HFFc6 (cell line): ENCODE measurements at places on chromosomes 3 and 15. TPM values are rescaled to one million over a fixed set of nuclear protein-coding genes. Genes with fewer than 3 reads are reported as not detected.
A peak's percentile ranks its signal among the peaks of the same experiment; 100 is the strongest.

DNA sequence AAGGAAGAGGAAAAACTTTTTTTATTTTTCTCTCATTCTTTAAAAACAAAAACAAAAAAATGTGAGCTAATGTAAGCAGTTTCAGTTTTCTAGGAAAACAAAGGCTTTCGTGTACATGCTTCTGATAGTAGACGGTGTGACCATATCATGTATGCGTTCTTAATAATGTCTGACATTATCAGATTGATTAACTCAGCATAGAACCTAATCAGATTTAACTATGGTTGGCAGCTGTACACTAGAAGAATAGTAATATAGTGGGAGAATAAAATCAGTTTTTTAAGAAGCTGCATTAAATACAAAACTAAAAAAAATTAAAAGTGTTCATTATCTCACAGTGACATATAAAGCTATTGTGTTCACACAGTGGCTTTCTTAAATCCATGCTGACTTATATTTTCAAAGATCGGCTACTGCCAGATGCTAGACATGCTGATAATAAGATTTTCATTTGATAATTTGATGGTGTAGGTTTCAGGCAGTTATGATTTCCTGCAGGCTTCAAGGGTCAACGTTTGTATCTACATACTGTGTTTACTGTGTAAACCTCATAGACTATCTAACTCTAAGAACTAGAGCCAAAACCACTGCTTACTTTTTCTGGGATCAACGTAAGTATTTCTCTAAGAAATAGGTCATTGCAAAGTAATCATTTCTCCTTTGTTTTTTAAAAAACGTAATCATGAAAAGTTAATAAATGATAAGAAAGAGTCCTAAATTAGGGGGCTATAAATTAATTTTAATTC, 74.0 kb downstream of the UBE2E2 start:
- no peak for DNase-seq
- no peaks in the 10 kb centered on the region for H3K27me3 ChIP-seq
- H3K4me1 ChIP-seq: peaks cover 23% of the 10 kb centered on the region

The FBXL22 gene
- total RNA-seq: 0.24 to 0.89 TPM (median 0.41 TPM) in 3 replicates

The SLC22A13 gene
- 0.30 to 0.35 TPM (median 0.35 TPM) in 3 replicates for total RNA-seq

- no peak overlapping the region for H3K27ac ChIP-seq
- no peaks in the 10 kb centered on the region for H3K36me3 ChIP-seq
- H3K4me1 ChIP-seq: no peaks in the 10 kb centered on the region
Measured at GRCh38 chr15:77773903-77774302, 141.2 kb upstream of the LINGO1 start.

The SKOR1 gene
- total RNA-seq: 0.05 to 0.08 TPM in 2 of 3 replicates, not detected in the other

The TBC1D21 gene
- total RNA-seq: not detected in 2 replicates

DNA sequence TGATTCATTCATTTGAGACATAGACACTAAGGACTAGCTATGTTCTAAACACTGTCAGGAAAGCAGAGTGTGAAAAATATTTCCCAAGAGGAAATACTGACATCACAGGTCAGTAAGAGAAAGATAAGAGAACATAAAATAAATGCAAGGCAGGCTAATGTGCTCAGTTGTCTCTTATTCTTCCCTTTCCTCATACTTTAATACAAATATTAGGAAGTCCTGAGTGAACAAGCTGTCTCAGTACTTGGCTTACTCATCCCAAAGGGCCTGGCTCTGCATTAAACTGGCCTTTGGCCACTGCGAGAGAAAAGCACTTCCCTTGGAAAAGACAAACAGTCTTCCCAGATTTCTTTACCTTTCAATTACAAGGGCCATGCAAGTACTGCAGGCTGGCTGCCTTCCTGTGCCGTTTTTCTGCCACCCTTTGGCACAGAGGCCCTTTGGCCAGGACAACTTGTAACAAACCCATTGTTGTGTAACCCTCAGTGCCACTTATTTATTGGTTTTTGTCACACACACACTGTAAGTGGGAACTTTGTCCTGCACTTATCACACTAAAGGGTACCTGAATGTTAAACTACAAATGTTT, 31.7 kb downstream of the EDC3 start:
- no peaks in the 10 kb centered on the region; the same call in 1 of the 2 replicates for H3K36me3 ChIP-seq
- DNase-seq: peak; percentile 45
- H3K27ac ChIP-seq: peak overlapping the region; percentile 73
- no peaks in the 10 kb centered on the region for H3K27me3 ChIP-seq
- no peak overlapping the region for H3K4me3 ChIP-seq
- H3K4me1 ChIP-seq: peaks cover 22% of the 10 kb centered on the region

- H3K27me3 ChIP-seq: no peaks in the 10 kb centered on the region; the same call in none of the 2 replicates
- peaks cover 13% of the 10 kb centered on the region for H3K36me3 ChIP-seq
- DNase-seq: peak; percentile 67
- H3K27ac ChIP-seq: peak overlapping the region; percentile 63
- H3K4me3 ChIP-seq: peak overlapping the region; percentile 63
- peaks cover 34% of the 10 kb centered on the region for H3K4me1 ChIP-seq
Measured at GRCh38 chr3:58434990-58435389, 1.4 kb upstream of the PDHB start.

DNA sequence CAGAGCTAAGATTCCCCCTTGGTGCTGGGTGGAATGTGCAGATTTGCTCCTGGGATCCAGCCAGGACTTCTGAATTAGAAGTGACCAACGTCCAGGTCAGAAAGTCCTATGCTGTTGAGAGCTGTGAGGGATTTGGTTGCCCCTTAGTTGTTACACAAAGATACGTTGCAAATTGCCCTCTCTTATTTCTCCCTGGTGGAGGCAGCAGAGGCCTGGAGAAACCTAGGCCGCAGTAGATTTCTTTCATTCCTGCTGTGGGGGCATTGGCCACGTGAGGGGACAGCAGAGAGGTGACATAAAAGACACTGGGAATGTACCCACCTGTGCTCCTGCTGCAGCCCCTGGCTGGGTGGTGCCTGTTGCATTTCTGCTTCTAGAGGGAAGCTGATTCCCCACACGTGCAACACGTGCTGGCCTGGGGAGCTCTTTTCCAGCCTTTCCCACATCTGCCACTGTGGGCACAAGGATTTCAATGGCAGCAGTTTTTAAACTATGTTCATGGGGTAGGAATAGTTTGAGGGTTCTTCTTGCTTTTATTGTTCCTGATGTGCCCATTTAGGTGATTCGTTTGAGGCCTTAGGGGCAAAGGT, 65.7 kb downstream of the SYNM start:
- peaks cover 14% of the 10 kb centered on the region for H3K36me3 ChIP-seq
- H3K27ac ChIP-seq: peak overlapping the region; percentile 90
- no peak overlapping the region for H3K4me3 ChIP-seq

DNA sequence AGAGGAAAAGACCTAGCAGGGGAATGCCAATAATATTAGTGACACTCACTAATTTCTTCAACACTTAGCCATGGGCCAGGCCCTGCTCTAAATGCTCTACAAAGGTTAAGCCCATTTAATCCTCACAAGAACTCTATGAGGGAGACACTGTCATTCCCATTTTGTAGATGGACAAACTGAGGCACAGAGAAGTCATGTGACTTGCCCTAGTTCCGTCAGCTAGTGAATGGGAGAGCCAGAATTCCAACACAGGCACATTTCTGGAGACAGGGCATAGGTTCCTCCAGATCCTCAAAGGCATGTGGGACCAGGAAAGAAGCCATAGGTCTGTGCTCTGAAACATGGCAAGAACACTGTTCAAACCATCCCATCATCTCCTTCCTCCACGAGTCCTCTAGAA, 31.5 kb downstream of the LOXL1 start:
- peak overlapping the region; percentile 87 for H3K27ac ChIP-seq
- no peak for DNase-seq
- H3K4me1 ChIP-seq: peaks cover 59% of the 10 kb centered on the region
- H3K4me3 ChIP-seq: peak overlapping the region; percentile 26; the same call in 1 of the 2 replicates

The RLBP1 gene
- not detected in 3 replicates for total RNA-seq

DNA sequence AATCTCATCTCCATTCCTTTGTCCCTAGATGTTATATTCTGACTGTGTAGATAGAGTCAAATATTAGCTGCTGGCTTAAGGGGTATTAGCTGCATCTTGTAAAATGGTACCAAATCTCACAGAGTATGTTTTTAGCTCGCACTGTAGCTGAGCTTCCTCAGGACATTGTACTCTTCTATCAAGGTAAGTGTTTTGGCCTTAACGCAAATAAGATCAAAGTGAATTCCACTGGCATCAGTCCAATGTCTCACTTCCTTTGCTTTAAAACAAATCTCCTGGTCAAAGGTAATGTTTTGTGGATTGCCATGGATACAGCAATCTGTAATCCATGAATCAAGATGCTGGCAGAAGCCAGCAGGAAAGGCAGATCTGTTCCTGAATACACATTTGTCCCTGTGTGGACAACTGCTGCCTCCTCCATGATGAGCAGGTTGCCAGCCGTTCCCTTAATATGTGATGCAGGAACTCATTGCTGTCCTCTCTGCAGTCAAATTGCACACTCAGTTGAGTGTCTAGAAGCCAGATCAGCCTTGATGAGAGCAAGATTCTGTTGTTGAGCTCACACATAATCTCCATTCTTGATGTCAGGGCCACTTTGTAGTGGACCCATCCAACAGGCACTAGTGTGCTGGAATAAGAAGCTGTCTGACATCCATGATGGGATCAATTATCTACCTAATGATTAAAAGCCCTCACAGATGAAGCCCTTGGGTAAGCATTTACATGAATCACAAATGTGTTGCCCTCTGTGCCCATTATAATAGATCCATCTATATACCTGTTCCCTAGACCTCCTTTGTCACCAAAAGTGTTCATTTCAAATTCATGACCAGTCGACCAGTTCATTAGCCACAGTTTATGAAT, 96.6 kb upstream of the AGTR1 start:
- no peak overlapping the region for H3K27ac ChIP-seq
- no peak overlapping the region for H3K4me3 ChIP-seq
- no peaks in the 10 kb centered on the region for H3K27me3 ChIP-seq
- peaks cover 10% of the 10 kb centered on the region; the same call in 1 of the 2 replicates for H3K4me1 ChIP-seq

DNA sequence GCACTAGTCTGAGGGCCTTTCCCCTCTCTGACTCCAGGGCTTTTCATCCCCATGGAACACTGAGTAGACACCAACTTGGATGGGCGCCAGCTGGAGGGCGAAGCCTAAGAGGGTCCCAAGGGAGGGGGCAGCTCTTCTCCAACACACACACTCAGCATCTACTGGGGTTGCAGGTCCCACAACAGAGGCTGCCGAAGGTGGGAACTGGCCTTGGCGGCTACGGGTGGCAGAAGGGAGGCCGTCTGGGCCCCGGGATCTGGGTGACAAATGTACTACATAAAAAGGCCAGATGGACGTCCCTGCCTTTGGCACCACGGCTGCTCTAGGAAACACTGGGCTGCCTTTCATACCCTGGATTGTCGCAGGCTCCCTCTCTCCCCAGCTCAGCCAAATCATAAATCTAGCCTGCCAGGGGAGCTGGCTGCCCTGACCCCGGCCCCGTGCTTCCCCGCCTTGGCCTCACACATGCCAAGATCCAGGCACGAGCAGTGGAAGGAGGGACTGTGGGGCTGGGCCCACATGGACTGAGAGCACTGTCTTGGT, 31.5 kb downstream of the SEMA5B start:
- peaks cover 66% of the 10 kb centered on the region for H3K27me3 ChIP-seq
- no peaks in the 10 kb centered on the region for H3K36me3 ChIP-seq
- no peak overlapping the region for H3K27ac ChIP-seq
- no peak overlapping the region for H3K4me3 ChIP-seq
- DNase-seq: no peak
- H3K4me1 ChIP-seq: no peaks in the 10 kb centered on the region

DNA sequence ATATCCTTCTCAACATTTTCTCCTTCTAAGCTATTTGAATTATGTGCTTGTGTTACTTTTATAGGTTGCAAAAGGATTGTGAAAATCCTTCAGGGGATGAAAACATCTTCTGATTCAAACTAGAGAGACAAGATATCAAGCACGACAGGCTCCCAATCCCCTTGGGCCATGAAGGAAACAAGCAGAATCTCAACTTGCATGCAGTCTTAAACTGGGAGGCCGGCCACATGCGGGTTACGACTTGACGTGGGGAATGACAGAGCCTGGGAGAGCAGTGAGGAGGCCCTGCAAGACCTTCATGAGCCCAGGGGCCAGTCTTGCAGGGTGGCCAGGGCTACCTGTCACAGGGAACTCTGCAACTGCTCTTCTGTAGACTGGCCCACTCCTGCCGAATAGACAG, 94.4 kb downstream of the SCN11A start:
- no peak overlapping the region for H3K4me3 ChIP-seq
- no peak overlapping the region for H3K27ac ChIP-seq
- H3K27me3 ChIP-seq: peaks cover 7% of the 10 kb centered on the region; the same call in 1 of the 2 replicates
- no peaks in the 10 kb centered on the region for H3K4me1 ChIP-seq
- DNase-seq: no peak

- DNase-seq: peak; percentile 50
- no peaks in the 10 kb centered on the region; the same call in 1 of the 2 replicates for H3K36me3 ChIP-seq
- no peaks in the 10 kb centered on the region for H3K4me1 ChIP-seq
- H3K4me3 ChIP-seq: no peak overlapping the region
- H3K27me3 ChIP-seq: peaks cover 2% of the 10 kb centered on the region; the same call in 1 of the 2 replicates
Measured at GRCh38 chr3:172808969-172809546, 58.5 kb downstream of the ECT2 start.

GRCh38 chr3:125220183-125220582, 7.6 kb upstream of the SLC12A8 start:
- H3K4me1 ChIP-seq: peaks cover 13% of the 10 kb centered on the region
- H3K27me3 ChIP-seq: no peaks in the 10 kb centered on the region; the same call in 1 of the 2 replicates
- H3K36me3 ChIP-seq: no peaks in the 10 kb centered on the region
- no peak overlapping the region for H3K4me3 ChIP-seq
- H3K27ac ChIP-seq: no peak overlapping the region

- DNase-seq: no peak
- no peaks in the 10 kb centered on the region for H3K4me1 ChIP-seq
- no peak overlapping the region for H3K27ac ChIP-seq
- no peaks in the 10 kb centered on the region for H3K36me3 ChIP-seq
- no peak overlapping the region for H3K4me3 ChIP-seq
- H3K27me3 ChIP-seq: peaks cover 13% of the 10 kb centered on the region
Measured at GRCh38 chr3:115758076-115758763, 134.9 kb downstream of the GAP43 start.

The CHCHD4 gene
- total RNA-seq: 9.4 to 11.7 TPM (median 9.6 TPM) in 3 replicates

- no peak for DNase-seq
- H3K27ac ChIP-seq: no peak overlapping the region
- peaks cover 29% of the 10 kb centered on the region for H3K4me1 ChIP-seq
- no peaks in the 10 kb centered on the region for H3K36me3 ChIP-seq
Measured at GRCh38 chr3:117736846-117737245, 1027.3 kb downstream of the TUSC7 start.

The FGF7 gene
- total RNA-seq: 10.9 to 59.8 TPM (median 15.2 TPM) in 3 replicates

The EMC7 gene
- 166 to 205 TPM (median 182 TPM) in 3 replicates for total RNA-seq

- no peak for DNase-seq
- H3K4me3 ChIP-seq: no peak overlapping the region
- no peak overlapping the region for H3K27ac ChIP-seq
- peaks cover 20% of the 10 kb centered on the region for H3K27me3 ChIP-seq
- no peaks in the 10 kb centered on the region for H3K36me3 ChIP-seq
- peaks cover 13% of the 10 kb centered on the region; the same call in 1 of the 2 replicates for H3K4me1 ChIP-seq
Measured at GRCh38 chr3:138460536-138461205, 26.3 kb downstream of the ESYT3 start.

The CCDC54 gene
- not detected in 3 replicates for total RNA-seq

- H3K4me1 ChIP-seq: peaks cover 51% of the 10 kb centered on the region
- H3K27ac ChIP-seq: peak overlapping the region; percentile 96
- peaks cover 46% of the 10 kb centered on the region for H3K36me3 ChIP-seq
- peak overlapping the region; percentile 98 for H3K4me3 ChIP-seq
- DNase-seq: peak; percentile 30
Measured at GRCh38 chr15:69451951-69452691, 497 bp upstream of the RPLP1 start.

The NR1I2 gene
- total RNA-seq: not detected in 3 replicates

- H3K4me1 ChIP-seq: no peaks in the 10 kb centered on the region
- no peak overlapping the region for H3K4me3 ChIP-seq
- H3K36me3 ChIP-seq: no peaks in the 10 kb centered on the region
- no peak overlapping the region for H3K27ac ChIP-seq
Measured at GRCh38 chr3:102736288-102736974, 301.6 kb downstream of the ZPLD1 start.

- DNase-seq: peak; percentile 83
- H3K27me3 ChIP-seq: no peaks in the 10 kb centered on the region
- peak overlapping the region; percentile 62 for H3K27ac ChIP-seq
- H3K36me3 ChIP-seq: no peaks in the 10 kb centered on the region
Measured at GRCh38 chr3:38992117-38992760, 59.5 kb downstream of the SCN11A start.
